Activated naive CD8-positive, alpha-beta T cell treated with anti-CD3 and anti-CD28 coated beads, Interleukin-2, amount 50 U/mL, for 16 hours (primary cell): ENCODE measurements at places on chromosomes 12 and 14.

GRCh38 chr14:104633276-104634137 lies 28.9 kb upstream of the TMEM179 start:
- no peak for DNase-seq

GRCh38 chr14:64824471-64824870 lies 55.2 kb downstream of the SPTB start:
- no peak for DNase-seq

- no peak for DNase-seq
Measured at GRCh38 chr14:84961637-84962036, 568.3 kb upstream of the FLRT2 start.

DNA sequence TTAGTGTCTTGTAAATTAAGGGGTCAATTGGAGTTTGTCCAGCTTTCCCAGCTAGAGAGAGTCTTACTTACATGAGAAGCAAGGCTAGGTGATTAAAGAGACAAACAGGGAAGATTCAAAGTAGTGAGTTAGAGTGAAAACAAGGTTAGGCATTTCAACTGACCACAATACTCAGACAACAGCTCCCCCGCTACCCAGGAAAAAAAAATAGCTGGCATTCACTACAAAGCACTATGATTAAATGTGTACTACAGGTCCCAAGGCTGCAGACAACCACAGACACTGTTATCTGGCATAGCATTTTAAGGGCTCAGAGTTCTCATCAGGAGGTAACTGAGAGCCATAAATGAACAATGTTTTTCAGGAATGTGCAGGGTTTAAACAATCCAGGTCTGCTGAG lies 680.9 kb downstream of the TMEM121 start:
- no peak for DNase-seq

DNA sequence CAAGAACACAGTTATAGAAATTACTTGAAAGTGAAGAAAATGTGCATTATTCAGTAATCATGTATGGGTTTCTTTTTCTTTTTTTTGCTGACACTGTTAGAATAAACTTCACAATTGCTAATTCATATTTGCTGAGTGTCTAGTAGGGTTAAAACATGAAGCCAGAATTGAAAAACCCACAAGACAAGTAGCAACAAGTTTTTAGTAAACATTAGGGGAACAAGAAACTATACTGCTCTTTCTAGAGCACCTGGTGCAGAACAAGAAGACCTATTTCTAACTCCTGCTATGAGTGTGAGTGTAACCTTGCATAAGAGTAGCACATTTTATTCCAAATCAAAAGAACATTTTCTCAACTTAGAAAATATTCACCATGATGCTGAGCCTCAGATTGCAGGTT lies 83.2 kb downstream of the ITPR2 start:
- DNase-seq, result no peak

- DNase-seq, result no peak
Measured at GRCh38 chr12:2190085-2190484, 137.3 kb downstream of the CACNA1C start.

GRCh38 chr14:36655963-36656686 lies 5.5 kb upstream of the PAX9 start:
- DNase-seq, result no peak

DNA sequence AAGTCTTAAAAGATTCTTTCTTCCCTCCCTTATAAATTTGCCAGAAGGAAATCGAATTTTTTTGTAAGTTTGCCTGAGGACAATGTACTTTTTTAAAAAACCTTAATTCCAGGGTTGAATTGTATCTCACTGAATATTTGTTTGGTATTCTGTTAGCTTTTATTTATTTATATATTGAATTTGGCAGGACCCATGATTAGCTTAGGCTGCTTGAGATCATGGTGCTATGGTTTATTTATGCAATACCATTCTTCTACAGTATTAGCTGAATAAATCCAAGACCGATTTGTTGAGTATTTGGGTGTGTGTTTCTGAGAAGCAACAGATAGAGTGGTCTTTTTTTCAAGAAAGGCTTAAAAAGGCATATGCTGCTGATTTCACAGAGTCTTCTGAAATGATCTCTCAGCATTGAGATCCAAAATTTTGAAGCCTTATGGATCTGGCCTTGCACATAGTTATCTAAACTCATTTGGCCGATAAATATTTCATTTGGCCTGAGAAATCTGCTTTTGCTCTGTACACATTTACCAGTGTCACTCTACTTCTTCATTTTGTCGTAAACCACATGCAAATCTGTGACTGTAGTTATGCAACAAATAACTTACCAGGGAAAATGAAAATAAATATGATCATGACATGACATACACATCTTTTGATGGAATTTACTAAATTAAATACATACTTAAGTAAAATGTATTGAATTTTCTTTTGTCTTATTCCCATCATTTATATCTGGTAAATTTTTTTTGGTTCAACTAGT lies 265.8 kb upstream of the FLRT2 start:
- no peak for DNase-seq

- DNase-seq, result no peak
Measured at GRCh38 chr14:101477648-101478047, 83.6 kb upstream of the DIO3 start.

DNA sequence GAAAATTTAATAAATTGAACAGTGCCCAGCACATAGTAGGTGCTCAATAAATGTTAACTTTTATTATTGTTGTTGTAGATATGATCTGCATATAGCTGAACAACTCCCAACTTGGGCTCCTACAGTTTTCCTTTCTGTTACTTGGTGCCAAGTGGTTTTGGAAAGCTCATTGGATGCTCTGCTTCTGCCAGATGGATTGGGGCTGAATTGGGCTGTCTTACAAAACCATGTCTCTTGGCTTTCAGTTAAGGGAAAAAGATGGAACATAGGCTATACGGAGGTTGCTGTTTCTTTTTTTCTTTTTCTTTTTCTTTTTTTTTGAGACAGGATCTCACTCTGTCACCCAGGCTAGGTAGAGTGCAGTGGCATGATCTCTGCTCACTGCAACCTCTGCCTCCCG lies 140.7 kb upstream of the PWP1 start:
- no peak for DNase-seq

GRCh38 chr14:67528276-67528675 lies 4.8 kb upstream of the PLEKHH1 start:
- no peak for DNase-seq

GRCh38 chr12:49013428-49013827 lies 5.1 kb downstream of the PRKAG1 start:
- DNase-seq, result no peak

GRCh38 chr12:78683626-78684025 lies 180.9 kb upstream of the SYT1 start:
- no peak for DNase-seq

DNA sequence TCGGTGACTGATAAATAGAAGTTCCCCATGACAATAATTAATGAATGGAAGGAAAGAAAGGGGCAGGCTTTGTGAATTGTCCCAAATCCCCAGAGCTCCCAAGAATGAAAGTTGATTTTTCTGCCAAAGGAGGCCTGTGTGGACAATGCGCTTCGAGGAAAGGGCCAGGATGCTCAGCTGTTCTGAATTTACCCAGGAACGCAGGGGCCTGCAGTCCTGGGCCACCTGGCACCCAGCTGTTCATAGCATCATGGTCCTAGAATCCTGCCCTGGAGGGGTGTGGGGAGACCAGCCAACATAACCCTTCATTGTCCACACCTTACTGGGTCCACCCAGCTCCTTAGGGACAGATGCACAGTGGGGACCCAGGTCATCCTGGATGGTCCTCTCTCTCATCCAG lies 587.5 kb downstream of the BCL11B start:
- no peak for DNase-seq
